ENCODE measurements at places on chromosomes 2 and 18.

DNA sequence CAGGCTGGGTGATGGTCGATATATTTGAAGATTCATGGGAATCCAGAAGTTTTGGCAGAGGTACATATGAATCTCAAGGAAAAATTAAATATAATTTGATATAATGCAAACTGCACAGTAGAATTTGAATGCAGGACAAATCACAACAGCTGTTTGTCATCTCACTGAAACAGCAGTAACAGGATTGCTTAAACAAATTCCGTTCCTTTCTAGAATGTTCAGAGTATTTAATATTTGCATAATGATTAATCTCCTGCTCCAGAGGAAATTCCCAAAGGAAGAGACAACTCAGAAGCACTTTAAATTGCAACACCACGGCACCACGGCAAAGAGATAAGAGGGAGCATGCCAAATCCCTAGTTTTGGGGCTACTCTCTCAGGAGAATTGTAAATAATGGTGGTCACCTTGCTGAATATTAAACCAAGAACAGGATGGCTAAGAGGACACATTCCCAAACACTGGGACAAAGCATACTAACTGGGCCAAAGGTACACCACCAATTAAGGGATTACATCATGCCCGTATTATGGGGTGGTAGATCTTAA, 67.8 kb upstream of the MAP4K3 start:
- no peak for DNase-seq

GRCh38 chr2:240529344-240529999, 28.3 kb downstream of the ANKMY1 start:
- DNase-seq, result no peak

DNA sequence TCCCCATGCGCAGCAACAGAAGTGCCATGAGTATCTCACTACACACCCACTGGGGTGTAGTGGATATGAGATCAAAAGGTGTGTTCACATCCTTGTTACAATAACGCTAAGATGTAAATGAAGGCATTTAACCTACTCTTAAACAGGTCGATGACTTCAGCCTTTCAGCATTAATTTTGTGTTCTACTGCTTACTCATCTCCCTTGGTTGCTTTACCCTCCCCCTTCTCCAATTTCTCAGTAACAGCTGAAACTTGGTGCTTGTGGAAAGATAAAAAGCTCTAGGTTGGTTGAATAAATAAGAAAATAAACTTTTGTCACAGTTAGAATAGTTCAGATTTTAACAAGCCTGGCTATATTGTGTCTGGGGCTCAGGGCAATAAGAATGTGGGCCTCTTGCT, 147.5 kb upstream of the SESTD1 start:
- DNase-seq, result no peak

- no peak for DNase-seq
Observed at GRCh38 chr2:3644246-3644525, 13.8 kb upstream of the ALLC start.

- DNase-seq, result no peak
Observed at GRCh38 chr18:3294435-3295080, 32.6 kb downstream of the MYL12B start.

DNA sequence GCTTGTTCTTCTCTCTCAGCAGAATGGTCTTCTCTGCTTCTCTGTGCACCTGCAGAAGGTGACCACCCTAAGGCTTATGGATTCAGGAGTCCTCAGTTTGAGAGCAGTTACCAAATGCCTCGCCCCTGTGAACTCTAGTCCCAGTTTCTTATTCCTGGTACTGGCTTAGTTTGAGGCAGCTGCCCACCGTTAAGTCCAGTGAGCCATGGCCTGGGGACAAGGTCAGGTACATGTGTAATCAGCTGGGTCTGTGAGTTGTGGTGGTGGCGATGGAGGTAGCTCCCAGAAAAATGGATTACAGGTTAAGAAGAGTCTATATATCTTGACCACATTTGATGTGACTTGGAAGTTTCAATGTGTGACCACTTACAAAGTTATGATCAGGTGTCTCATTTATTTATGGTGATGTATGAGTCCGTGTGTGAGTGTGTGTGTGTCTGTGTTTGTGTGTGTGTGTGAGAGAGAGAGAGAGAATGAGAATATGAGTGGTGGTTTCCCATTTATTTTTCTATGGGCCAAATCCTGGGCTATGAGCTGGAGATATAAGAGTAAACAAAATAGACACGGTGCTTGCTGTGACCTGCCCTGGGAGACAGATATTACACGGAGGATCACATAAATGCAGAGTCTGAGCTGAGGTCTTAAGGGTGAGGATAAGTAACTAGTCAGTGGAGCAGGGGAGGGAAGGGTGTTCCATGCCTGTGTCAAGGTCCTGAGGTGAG, 13.0 kb upstream of the IL1RN start:
- no peak for DNase-seq

DNA sequence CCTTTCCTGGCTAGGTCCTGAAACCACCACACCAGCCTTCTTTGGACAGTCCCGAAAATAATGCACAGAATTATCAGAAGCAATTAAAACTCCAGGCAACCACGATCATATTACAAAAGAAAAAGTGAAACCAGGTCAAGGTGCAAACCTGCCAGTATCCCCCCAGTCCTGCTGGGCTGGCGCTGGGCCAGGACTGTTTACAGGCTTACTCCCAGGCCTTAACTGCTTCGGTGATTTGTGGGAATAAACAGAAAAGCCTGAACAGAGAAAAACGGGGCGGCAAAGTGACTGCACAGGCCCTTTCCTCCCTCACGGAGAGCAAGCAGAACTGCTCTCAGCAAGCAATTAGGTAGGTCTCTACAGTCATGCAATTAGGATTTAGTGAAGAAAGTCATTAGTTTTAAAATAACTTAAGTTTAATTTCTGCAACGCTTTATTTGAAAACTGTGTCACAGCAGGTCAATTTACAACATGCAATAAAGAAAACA, 1.3 kb downstream of the HDAC4 start:
- no peak for DNase-seq

- no peak for DNase-seq
Observed at GRCh38 chr18:62812242-62812641, 96.9 kb downstream of the PHLPP1 start.

DNA sequence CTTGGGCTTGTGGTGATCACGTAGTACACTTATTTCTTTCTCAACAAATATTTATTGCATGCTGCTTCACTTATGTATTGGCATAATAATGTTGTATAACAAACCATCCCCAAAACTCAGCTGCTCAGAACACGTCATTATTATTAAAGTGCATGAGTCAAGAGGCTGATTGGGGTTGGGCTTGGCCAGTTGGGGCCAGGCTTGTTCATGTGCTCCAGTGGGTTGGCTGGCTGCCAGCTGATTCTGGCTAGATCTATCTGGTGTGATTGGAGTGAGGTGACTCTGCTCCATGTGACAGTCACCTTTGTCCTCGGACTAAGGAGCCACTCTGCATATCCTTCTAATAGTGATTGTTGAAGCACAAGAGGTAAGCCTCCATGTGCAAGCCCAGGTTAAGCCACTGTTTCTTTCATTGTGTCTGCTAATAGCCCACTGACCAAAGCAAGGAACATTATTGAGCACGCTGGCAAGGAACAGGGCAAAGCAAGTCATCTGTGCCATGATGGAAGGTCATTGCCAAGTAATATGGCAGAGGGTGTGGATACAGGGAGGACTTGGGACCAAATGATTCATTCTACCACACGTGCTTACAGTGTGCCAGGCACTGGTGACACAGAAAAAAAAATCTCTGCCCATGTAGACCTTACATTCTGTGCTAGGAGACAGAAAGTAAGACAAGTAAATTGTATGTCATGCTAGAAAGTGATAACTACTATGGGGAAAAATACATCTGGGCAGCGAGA, 63.3 kb upstream of the TMEM182 start:
- no peak for DNase-seq

DNA sequence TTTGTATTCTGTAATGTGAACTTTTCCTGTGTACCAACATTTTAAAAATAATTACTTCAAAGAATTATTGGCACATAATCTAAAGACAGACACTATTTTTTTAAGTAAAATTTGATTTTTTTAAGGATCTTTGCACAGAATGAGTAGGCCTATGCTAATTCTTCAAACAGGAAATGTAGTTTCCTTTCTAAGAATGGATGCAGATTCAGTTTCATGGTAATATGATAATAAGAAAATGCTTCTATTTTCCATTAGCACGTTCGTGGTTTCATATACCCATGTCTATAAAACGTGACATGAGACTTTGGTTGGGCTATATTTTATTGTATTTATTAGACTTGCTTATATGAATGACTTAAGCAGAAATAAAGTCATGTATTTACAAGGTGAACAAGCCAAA, 191.8 kb upstream of the RBBP8 start:
- DNase-seq, result no peak

- no peak for DNase-seq
Observed at GRCh38 chr2:221614274-221614673, 42.2 kb upstream of the EPHA4 start.

DNA sequence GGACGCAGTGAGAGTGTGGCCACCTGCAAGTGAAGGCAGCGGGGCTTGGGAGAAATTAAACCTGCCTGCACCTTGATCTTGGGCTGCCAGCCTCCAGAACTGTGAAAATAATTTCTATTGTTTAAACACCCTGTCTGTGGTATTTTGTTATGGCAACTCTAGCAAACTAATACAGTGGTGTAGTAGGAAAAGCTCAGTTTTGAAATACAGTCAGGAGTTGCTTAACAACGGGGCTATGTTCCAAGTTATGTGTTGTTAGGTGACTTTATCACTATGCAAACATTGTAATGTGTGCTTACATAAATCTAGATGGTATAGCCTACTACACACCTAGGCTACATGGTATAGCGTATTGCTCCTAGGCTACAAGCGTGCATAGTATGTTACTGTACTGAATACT, 93.4 kb upstream of the FN1 start:
- DNase-seq, result no peak

GRCh38 chr2:215917953-215918620, 95.3 kb downstream of the MREG start:
- DNase-seq, result no peak

DNA sequence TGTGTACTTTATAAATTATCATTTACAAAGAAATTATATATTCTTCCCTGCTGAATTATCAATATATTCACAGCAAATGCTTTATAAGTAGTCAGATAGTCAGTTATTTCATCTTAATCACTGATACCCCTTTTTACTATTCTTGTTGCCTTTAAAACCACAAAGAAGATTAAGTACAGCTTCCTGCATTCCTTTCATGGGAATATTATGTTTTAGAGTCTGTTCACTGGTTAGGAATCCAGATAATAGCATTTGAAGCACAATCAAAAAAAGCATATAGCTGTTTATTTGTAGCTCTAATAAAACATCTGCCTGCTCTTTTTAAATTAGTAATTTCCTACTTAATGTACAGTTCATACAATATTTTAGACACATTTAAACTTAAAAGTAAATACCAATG, 508.9 kb downstream of the FBXO15 start:
- no peak for DNase-seq

GRCh38 chr2:142176941-142177340, 46.1 kb upstream of the LRP1B start:
- DNase-seq, result no peak

DNA sequence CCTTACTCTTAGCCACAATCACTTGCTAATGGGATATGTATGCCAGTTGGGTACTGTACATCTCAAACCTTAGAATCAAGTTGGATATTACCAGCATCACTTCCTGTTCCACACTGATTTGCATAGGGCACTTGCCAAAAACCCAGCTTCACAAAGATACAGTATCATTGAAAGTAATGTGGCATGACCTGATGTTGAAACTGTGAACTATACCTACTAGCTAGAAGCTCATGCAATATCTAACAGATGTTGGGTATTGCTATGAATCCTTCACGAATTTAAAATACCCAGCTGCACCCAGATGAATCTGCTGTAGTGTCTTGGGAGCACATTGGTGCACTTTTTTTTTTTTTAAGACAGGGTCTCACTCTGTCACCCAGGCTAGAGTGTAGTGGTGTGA, 6.5 kb upstream of the STAMBP start:
- DNase-seq, result no peak

DNA sequence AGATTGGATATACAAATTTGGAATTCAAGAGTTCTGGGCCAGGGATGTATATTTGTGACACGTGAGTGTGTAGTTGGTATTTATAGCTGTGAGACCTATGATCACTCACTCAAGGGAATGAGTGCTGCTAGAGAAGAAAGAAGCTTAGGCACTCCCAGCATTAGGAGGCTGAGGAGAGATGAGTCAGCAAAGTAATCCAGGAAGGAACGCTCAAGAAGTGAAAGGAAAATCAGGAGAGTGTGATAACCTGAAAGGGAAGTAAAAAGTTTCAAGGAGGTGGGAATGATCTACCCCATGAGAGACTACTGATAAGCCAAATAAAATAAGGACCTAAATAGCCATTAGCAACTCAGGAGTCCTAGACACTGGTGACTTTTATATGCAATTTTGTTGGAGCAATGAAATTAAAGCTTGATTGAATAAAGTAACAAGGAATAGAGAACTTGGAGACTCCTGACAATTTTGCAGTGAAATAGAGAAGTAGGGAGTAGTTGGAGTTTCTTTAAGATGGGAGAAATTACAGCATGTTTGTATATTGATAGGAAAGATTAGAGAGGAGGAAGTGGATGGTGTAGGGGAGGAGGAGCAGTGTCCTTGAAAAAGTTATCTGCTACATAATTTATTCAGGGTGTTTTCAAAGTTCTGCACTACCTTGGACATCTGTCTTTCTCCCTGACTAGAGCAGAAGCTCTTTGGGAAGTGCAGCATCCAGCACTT, 89.9 kb downstream of the UBE2E3 start:
- no peak for DNase-seq

GRCh38 chr2:49582946-49583345, 428.6 kb upstream of the FSHR start:
- DNase-seq, result no peak

- no peak for DNase-seq
Observed at GRCh38 chr2:152167065-152167464, 8.5 kb downstream of the STAM2 start.

GRCh38 chr2:157194097-157194688, 63.3 kb upstream of the GALNT5 start:
- DNase-seq, result no peak

DNA sequence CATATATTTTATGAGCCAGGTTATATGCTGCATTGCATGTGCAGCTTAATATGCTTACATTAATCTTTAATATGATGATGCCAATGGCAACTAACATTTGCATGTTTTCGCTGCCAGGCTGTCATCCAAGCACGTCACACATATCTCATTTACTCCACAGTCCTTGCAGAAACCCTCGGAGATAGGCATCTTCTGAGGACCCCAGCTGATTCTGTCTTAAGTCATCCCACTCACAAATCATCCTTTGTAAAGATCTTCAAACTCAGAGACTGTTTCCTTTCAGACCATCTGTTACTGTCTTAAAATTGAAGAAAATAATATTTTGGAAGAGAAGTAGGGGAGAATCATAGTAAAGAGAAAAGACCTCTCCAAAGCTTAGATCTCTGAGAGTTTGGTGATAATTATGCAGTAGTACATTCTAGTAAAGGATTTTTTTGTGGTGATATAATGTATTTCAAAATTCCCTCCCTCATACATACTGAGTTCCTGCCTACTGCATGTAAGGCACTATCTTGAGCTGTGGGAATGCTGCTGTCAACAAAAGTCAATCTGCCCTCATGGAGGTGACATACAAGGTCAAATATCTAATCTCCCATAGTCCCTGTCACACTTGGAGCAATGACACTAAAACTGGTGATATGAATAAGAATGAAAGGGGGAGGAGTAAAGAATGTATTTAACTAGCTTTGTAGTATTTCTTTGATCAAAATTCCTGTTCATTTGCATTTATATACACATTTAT, 11.0 kb downstream of the ITGA4 start:
- DNase-seq, result no peak

Data from stimulated activated naive CD4-positive, alpha-beta T cell treated with Interleukin-2 at 50 U/mL for 16 hours (primary cell).